Thoracic aorta (tissue), 2 donors: ENCODE measurements at places on chromosomes 2 and 18. TPM values are rescaled to one million over a fixed set of nuclear protein-coding genes. Genes with fewer than 3 reads are reported as not detected.

DNA sequence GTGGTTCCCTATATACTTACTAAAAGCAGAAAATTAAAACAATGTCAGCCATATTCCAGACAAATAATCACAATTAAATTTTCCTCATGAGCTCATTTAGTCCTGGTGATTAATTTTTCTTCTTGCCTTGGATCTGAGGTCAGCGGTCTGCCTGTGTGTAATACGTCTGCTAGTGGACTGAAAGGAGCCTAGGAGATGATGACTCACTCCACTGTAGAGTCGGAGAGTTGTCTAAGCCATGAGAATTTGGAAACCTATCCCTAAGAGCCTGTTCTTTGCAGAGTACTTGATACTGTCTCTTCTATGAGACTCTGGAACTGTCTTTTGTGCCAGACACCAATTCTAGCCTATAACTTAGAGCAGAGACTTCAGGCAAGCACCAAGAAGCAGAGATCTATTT, 94.2 kb upstream of the RAB27B start:
- no peak overlapping the region for H3K27ac ChIP-seq
- DNase-seq: no peak
- H3K4me1 ChIP-seq: no peaks in the 10 kb centered on the region
- H3K4me3 ChIP-seq: no peak overlapping the region
- H3K36me3 ChIP-seq: no peaks in the 10 kb centered on the region

The CCDC74B gene
- 12.4 TPM for total RNA-seq

- no peaks in the 10 kb centered on the region for H3K27me3 ChIP-seq
- peaks cover 29% of the 10 kb centered on the region for H3K4me1 ChIP-seq
- H3K27ac ChIP-seq: peak overlapping the region; percentile 71
- no peaks in the 10 kb centered on the region for H3K36me3 ChIP-seq
Measured at GRCh38 chr2:150619607-150620330, 132.3 kb upstream of the RND3 start.

GRCh38 chr2:239193925-239194677, 206.7 kb downstream of the HDAC4 start:
- H3K27me3 ChIP-seq: no peaks in the 10 kb centered on the region
- peaks cover 3% of the 10 kb centered on the region for H3K36me3 ChIP-seq
- H3K4me1 ChIP-seq: no peaks in the 10 kb centered on the region
- H3K27ac ChIP-seq: no peak overlapping the region
- H3K4me3 ChIP-seq: no peak overlapping the region
- no peak for DNase-seq

DNA sequence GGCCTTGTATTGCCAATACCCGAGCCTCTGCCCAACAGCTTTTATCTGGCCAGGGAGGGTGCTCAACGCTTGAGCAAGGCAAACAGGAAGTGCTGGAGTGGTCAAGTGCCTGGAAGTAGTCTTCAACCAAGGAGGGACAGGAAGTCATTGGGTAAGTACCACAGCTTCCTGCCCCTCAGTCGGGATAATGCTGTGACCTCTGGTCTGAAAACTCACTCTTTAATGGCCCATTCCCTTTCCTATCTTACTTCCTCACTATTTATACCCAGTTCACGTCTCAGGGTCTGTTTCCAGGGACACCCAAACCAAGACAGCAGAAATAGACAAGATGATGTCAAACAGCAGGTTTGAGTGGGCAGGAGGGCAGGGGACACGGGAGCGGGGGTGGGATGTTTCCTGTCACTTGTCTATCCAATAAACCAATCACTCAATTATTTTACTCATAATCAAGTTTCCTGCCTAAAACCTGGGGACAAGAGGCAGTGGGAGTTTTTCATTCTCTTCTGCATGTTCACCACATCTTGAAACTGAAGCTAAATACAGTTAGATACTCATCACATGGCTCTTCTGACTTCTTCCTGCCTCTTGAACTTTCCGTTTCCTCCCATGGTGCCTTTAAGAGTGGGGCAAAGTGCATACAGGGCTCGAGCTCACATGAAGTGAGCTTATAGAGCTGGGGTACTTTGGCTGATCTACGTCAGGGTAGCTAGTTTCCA, 68.9 kb upstream of the CAB39 start:
- H3K27me3 ChIP-seq: no peaks in the 10 kb centered on the region
- H3K27ac ChIP-seq: no peak overlapping the region
- H3K4me1 ChIP-seq: no peaks in the 10 kb centered on the region
- H3K4me3 ChIP-seq: no peak overlapping the region
- DNase-seq: no peak

- H3K36me3 ChIP-seq: no peaks in the 10 kb centered on the region
- H3K27me3 ChIP-seq: no peaks in the 10 kb centered on the region
- H3K27ac ChIP-seq: no peak overlapping the region
- DNase-seq: no peak
- no peak overlapping the region for H3K4me3 ChIP-seq
Measured at GRCh38 chr2:175057078-175057685, 52.0 kb upstream of the CHN1 start.

DNA sequence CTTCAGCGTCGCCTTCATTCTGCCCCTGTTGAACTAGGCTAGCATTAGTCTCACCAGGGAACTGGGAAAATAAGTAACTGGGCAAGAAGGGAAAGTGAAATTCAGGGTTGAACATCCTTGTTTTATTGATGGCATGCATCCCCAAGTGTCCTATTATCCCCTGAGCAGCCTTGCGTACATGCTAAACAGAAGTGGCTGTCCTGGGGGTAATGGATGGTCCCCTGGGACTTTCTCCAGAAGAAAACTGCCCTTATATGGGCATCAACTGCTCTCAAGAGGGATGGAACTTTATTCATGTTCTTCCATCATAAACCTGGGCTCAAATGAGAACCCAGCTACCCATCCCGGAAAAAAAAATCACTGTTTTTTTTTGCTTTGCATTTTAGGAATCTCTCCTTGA, 11.8 kb upstream of the SMIM21 start:
- H3K27me3 ChIP-seq: no peaks in the 10 kb centered on the region
- DNase-seq: no peak
- H3K27ac ChIP-seq: no peak overlapping the region
- no peak overlapping the region for H3K4me3 ChIP-seq
- no peaks in the 10 kb centered on the region for H3K36me3 ChIP-seq

- no peaks in the 10 kb centered on the region for H3K4me1 ChIP-seq
- H3K4me3 ChIP-seq: no peak overlapping the region
- no peak overlapping the region for H3K27ac ChIP-seq
- no peaks in the 10 kb centered on the region for H3K36me3 ChIP-seq
- H3K27me3 ChIP-seq: no peaks in the 10 kb centered on the region
Measured at GRCh38 chr2:126535408-126535807, 120.5 kb upstream of the GYPC start.

The C2orf78 gene
- total RNA-seq: not detected

- H3K27ac ChIP-seq: no peak overlapping the region
- H3K4me1 ChIP-seq: no peaks in the 10 kb centered on the region
- DNase-seq: no peak
- H3K4me3 ChIP-seq: no peak overlapping the region
- no peaks in the 10 kb centered on the region for H3K36me3 ChIP-seq
- H3K27me3 ChIP-seq: no peaks in the 10 kb centered on the region
Measured at GRCh38 chr2:172038604-172039003, 38.9 kb downstream of the METAP1D start.

GRCh38 chr2:65377556-65378192, 54.7 kb downstream of the SPRED2 start:
- H3K27ac ChIP-seq: no peak overlapping the region
- no peak overlapping the region for H3K4me3 ChIP-seq
- no peaks in the 10 kb centered on the region for H3K27me3 ChIP-seq
- H3K36me3 ChIP-seq: no peaks in the 10 kb centered on the region

GRCh38 chr2:129912871-129913694, 66.4 kb upstream of the RAB6C start:
- no peaks in the 10 kb centered on the region for H3K36me3 ChIP-seq
- no peak for DNase-seq
- no peak overlapping the region for H3K4me3 ChIP-seq
- H3K27ac ChIP-seq: no peak overlapping the region
- no peaks in the 10 kb centered on the region for H3K4me1 ChIP-seq

The ATP6V1B1 gene
- total RNA-seq: 1.4 TPM

The ASXL3 gene
- total RNA-seq: 7.3 TPM

The PRSS56 gene
- total RNA-seq: not detected

DNA sequence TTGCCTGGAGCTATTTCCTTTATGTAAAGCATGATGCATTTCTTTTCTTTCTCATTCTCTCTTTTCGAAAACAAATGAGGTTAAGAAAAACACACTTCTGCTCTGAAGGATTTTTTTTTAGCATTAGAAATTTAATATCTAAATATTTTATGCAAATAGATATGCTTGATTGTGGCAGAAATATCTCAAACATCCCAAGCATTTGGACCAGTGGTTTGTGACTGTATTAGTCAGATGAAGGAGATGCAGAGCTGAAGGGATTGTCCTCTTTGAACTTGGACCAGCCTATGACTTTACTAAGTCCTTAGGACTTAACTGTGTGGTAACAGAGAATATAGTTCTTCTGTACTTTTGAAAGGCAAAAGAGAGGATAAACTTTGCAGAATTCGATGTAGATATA, 335.9 kb upstream of the NT5C1B start:
- H3K36me3 ChIP-seq: no peaks in the 10 kb centered on the region
- no peak overlapping the region for H3K4me3 ChIP-seq
- H3K27me3 ChIP-seq: no peaks in the 10 kb centered on the region
- H3K27ac ChIP-seq: no peak overlapping the region
- DNase-seq: no peak

DNA sequence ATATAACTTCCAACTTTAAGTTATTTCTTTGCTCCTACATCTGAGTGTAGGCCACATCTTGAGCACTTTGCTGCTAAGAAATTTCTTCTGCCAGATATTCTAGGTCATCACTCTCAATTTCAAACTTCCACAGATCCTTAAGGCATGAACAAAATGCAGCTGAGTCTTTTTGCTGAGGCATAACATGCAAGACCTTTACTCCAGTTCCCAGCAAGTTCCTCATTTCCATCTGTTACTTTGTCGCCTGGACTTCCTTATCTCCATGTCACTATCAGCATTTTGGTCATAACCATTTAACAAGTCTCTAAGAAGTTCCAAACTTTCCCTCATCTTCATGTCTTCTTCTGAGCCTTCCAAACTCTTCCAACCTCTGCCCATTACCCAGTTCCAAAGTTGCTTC, 1077.3 kb upstream of the TMEFF2 start:
- H3K4me3 ChIP-seq: no peak overlapping the region
- H3K27ac ChIP-seq: no peak overlapping the region
- H3K4me1 ChIP-seq: no peaks in the 10 kb centered on the region
- no peaks in the 10 kb centered on the region for H3K36me3 ChIP-seq

GRCh38 chr2:174560737-174561136, 36.9 kb downstream of the WIPF1 start:
- H3K27me3 ChIP-seq: no peaks in the 10 kb centered on the region
- no peak overlapping the region for H3K27ac ChIP-seq
- H3K36me3 ChIP-seq: peaks cover 10% of the 10 kb centered on the region

- peak; percentile 97 for DNase-seq
- no peaks in the 10 kb centered on the region for H3K36me3 ChIP-seq
- H3K4me3 ChIP-seq: peak overlapping the region; percentile 52
- no peaks in the 10 kb centered on the region for H3K27me3 ChIP-seq
- H3K4me1 ChIP-seq: peaks cover 59% of the 10 kb centered on the region
Measured at GRCh38 chr2:110101280-110101844, 14.3 kb downstream of the MALL start.

The METTL4 gene
- total RNA-seq: 12.2 TPM

- no peaks in the 10 kb centered on the region for H3K36me3 ChIP-seq
- H3K27me3 ChIP-seq: no peaks in the 10 kb centered on the region
- H3K4me1 ChIP-seq: peaks cover 12% of the 10 kb centered on the region
- DNase-seq: no peak
- H3K4me3 ChIP-seq: no peak overlapping the region
Measured at GRCh38 chr18:80105369-80106167, 3.5 kb upstream of the ADNP2 start.

The SEPTIN10 gene
- total RNA-seq: 80.0 TPM

GRCh38 chr18:23716516-23716915, 27.3 kb downstream of the LAMA3 start:
- H3K27me3 ChIP-seq: no peaks in the 10 kb centered on the region
- H3K4me1 ChIP-seq: peaks cover 21% of the 10 kb centered on the region
- no peak for DNase-seq

DNA sequence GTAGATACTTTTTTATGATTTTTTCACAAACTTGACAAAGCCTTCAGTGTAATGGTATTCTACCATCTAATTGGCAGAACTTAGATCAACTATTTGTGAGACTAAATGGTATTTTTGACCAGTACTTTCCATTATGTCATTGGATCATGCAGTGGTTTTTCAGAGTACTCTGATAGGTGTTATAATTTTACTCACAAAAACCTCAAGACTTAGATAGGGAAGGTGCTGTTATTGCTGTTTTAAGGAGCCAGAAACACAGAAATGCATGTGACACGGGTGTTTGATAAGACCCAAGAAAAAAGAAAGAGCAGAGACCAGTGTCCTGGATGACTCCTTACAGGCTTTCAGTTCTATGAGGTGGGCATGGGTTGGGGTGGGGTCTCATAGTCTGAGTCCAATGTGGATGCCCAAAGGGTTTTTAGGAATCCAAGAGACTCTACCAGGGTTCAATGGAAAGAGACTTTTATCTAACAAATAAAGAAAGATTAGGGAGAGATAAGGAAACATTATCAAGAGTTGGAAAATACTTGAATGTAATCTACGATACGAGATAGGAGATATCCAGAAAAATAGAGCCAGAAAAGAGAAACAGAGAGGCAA, 31.3 kb downstream of the SP140 start:
- H3K36me3 ChIP-seq: no peaks in the 10 kb centered on the region
- H3K4me3 ChIP-seq: no peak overlapping the region
- DNase-seq: no peak
- H3K27me3 ChIP-seq: no peaks in the 10 kb centered on the region
- H3K27ac ChIP-seq: no peak overlapping the region

DNA sequence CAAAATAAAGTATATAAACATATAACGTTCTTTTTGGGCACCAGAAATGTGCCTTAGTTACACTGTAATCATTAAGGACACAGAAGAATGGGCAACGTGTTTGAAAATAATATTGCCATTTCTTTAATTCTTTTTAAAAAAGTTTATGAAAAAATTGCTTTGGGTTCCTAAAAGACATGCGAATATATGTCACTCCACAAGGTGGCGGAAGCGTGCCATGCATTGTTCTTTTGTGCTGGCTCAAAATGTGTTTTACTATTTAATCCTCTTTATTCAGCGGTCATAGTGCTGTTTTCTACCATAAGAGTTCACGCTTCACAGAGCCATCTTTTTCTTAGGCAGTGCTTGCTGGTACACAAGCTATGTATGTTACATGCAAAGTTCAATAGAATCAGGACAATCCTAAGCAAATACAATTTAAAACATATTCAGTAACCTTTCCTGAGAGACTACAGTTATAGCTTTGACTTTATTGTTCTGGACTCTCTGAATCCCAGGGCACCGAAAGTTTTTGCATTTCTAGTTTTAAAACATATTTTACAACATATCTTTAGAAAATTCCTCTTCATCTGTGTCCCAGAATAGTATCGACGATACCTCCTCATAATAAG, 147.8 kb upstream of the ERBB4 start:
- no peak overlapping the region for H3K27ac ChIP-seq
- H3K27me3 ChIP-seq: no peaks in the 10 kb centered on the region
- no peak for DNase-seq
- no peak overlapping the region for H3K4me3 ChIP-seq
